CD8-positive, alpha-beta memory T cell (primary cell): ENCODE measurements at places on chromosomes 6 and 20. TPM values are rescaled to one million over a fixed set of nuclear protein-coding genes. Genes with fewer than 3 reads are reported as not detected.

The HCRTR2 gene
- not detected for total RNA-seq

The PCMT1 gene
- 107 TPM for total RNA-seq

- DNase-seq, result no peak
Observed at GRCh38 chr6:69622924-69623323, 173.9 kb downstream of the LMBRD1 start.

GRCh38 chr6:31958412-31958740 lies 395 bp downstream of the NELFE start:
- DNase-seq, result no peak
